ENCODE measurements at places on chromosomes 16 and 17.

- no peak for DNase-seq
These were observed 199.3 kb downstream of the C16orf95 start for GRCh38 chr16:87117936-87118335.

GRCh38 chr17:81025065-81025740 lies 9.7 kb upstream of the BAIAP2 start:
- no peak for DNase-seq

GRCh38 chr17:8101721-8102120 lies 14.2 kb upstream of the ALOX12B start:
- DNase-seq: no peak

DNA sequence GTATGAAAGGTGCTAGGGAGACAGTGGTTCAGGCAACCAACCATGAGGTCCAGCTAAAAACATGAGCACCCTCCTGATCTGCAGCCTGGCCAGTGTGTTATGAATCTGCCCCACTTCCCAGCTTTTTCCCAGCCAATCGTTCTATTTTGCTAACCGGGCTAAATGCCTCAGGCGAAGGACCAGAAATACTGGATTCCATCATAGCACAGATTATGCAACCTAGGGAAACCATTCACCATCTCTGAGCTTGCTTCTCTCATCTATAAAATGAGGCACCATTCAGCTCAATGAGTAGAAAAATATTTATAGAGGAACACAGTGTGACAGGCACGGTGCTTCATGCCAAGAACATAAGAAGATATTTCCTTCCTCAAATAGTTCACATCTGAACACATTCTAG lies 45.2 kb upstream of the NUDT7 start:
- no peak for DNase-seq

- DNase-seq: no peak
These were observed 8.0 kb upstream of the DRC7 start for GRCh38 chr16:57686577-57686976.
